ENCODE measurements at places on chromosomes 2 and 18. TPM values are rescaled to one million over a fixed set of nuclear protein-coding genes. Genes with fewer than 3 reads are reported as not detected.

GRCh38 chr2:23312996-23313606 lies 71.9 kb upstream of the KLHL29 start:
- DNase-seq: no peak
- H3K27me3 ChIP-seq: no peaks in the 10 kb centered on the region
- no peaks in the 10 kb centered on the region for H3K36me3 ChIP-seq
- H3K4me1 ChIP-seq: no peaks in the 10 kb centered on the region
- no peak overlapping the region for H3K4me3 ChIP-seq

- H3K4me1 ChIP-seq: no peaks in the 10 kb centered on the region
- DNase-seq: no peak
- no peak overlapping the region for H3K27ac ChIP-seq
These were observed 182.0 kb upstream of the SP5 start for GRCh38 chr2:170533156-170533555.

The NPAS2 gene
- total RNA-seq: 3.8 TPM

The ST8SIA5 gene
- total RNA-seq: not detected

Measured in naive thymus-derived CD4-positive, alpha-beta T cell (primary cell).